ENCODE measurements at places on chromosomes 5 and 9. TPM values are rescaled to one million over a fixed set of nuclear protein-coding genes. Genes with fewer than 3 reads are reported as not detected.

Gene SLC34A1
- not detected for total RNA-seq

Gene MYOT
- total RNA-seq: not detected

Gene TMOD1
- total RNA-seq: 0.97 TPM

Gene PELO
- total RNA-seq: 44.9 TPM

Gene CDC20B
- total RNA-seq: not detected

Gene JAK2
- 11.6 TPM for total RNA-seq

Gene SOX30
- total RNA-seq: not detected

Gene SPINK1
- 0.32 TPM for total RNA-seq

Gene SLCO4C1
- total RNA-seq: under 0.01 TPM

Gene DOCK8
- 0.32 TPM for total RNA-seq

Gene SHOC1
- total RNA-seq: under 0.01 TPM

Gene C9orf50
- not detected for total RNA-seq

All from fibroblast of villous mesenchyme (primary cell).